GM19239 (cell line): ENCODE measurements at places on chromosomes 2 and 18.

- DNase-seq = no peak
These were observed 448 bp downstream of the IMPA2 start for GRCh38 chr18:11981543-11982366.

DNA sequence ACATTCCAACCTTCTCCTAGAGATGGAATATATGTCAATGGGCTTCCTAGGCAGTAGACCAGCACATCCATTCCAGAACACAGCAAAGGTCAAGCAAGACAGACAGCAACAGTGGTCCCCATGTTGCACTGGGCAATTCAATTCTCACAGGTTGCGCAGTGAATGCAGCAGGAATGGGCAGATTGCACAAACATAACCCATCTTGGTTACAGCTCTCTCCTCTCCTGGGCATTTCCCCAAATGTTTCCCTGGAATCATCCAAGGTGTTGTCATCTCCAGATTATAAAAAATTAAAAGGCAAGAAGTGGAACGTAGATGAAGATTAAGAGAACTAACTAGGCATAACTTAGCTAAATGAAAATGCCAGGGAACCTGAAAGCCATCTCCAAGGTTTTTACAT is 265.8 kb upstream of the SLC14A2 start:
- no peak for DNase-seq

GRCh38 chr2:217412277-217412676 is 552.4 kb upstream of the TNP1 start:
- no peak for DNase-seq

GRCh38 chr2:64244037-64244416 is 99.8 kb upstream of the PELI1 start:
- DNase-seq = no peak

DNA sequence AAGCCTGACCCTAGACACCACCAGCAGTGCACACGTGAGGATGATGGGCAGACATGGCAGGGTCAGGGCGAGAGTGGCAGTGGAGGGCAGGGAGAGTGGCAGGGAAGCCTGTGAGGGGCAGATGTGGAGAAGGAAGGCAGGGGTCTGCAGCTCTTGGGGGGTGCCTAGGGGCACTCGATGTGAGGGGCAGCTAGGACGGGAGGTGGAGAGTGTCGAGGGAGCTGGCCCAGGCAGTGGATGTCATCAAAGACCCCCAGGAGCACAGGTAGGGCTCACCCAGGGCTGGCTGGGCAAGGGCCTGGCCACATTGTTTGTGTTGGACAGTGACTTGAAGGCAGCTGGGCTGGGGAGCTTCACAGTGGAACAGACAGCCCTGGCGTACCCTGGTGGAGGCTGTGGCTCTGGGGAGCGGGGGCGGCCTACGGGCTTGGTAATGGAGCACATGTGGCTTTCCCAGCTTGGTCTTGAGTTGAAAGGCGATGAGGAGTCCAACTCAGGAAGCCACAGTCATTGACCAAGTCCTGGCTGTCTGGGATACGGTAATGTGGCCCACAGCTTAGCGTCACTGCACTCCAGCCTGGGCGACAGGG is 87.1 kb downstream of the RTP5 start:
- no peak for DNase-seq

- DNase-seq = peak; percentile 4
These were observed 10.8 kb downstream of the SPDYA start for GRCh38 chr2:28821295-28821958.

DNA sequence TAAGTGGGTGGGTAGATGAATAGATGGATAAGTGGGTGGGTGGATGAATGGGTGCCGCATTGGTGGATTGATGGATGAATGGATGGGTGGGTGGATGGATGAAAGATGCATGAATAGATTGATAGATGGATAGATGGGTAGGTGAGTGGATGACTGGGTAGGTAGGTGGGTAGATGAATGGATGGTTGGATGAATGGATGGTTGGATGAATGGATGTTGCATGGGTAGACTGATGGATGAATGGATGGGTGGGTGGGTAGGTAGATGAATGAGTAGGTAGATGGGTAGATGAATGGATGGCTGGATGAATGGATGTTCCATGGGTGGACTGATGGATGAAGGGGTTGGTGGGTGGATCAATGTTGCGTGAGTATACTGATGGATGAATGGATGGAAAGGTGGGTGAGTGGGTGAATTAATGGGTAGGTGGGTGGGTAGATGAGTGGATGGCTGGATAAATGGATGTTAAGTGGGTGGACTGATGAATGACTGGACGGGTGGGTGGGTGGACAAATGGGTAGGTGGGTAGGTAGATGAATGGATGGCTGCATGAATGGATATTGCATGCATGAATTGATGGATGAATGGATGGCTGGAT is 30.5 kb downstream of the ANKMY1 start:
- DNase-seq = no peak

- no peak for DNase-seq
These were observed 86.7 kb upstream of the B3GNT7 start for GRCh38 chr2:231308631-231309428.

DNA sequence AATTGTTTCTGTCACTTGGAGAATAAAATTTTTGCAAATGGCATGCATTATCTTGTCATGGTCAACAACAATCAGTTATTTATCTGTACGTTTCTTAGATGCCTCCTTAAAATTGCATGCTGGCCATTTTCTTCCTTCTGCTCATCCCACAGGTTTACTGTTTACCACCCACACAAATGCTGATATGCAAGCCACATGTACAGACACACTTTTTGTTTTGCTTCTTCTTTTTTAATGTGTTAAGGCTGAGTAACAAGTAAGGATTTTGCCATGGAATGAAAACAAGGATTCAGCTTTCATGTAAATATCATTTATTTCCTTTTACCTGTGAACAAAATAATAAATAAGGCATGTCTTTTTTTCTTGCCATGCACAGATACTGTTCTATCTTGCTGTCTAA is 1077.1 kb upstream of the ZEB2 start:
- DNase-seq = no peak

- DNase-seq = no peak
These were observed 120.4 kb downstream of the ZNF516 start for GRCh38 chr18:76374330-76375281.
